Stimulated activated CD4-positive, alpha-beta T cell treated with anti-CD3 and anti-CD28 coated beads, TNF-alpha, amount 100 ng/mL, for 1 hour (primary cell): ENCODE measurements at places on chromosomes 16 and 17.

- no peak for DNase-seq
Observed at GRCh38 chr16:78286065-78286464, 186.6 kb downstream of the WWOX start.

- no peak for DNase-seq
Observed at GRCh38 chr17:63032142-63032541, 66.1 kb downstream of the TANC2 start.

- no peak for DNase-seq
Observed at GRCh38 chr17:33964344-33964979, 290.6 kb upstream of the CCL2 start.

GRCh38 chr16:60459463-60459862 is 1576.8 kb downstream of the CDH8 start:
- no peak for DNase-seq
